ENCODE measurements at places on chromosomes 12 and 14.

DNA sequence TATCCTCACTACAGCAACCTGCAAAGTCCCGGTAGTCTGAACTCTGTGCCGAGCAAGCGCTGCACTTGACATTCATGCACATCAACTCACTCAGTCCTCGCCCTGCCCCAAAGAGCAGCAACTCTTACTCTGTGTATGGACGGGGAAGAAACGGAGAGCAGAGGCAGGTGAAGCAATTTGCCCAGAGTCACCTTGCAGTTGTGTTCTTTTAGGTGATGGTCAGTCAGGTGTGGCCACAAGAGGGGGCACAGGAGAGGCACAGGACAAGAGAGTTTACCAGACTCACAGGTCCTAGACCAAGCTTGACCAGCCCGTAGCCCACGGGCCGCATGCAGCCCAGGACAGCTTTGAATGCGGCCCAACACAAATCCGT lies 39.1 kb downstream of the TSPAN11 start:
- no peak overlapping the region for H3K4me3 ChIP-seq
- H3K27ac ChIP-seq = no peak overlapping the region
- H3K36me3 ChIP-seq = no peaks in the 10 kb centered on the region
- H3K4me1 ChIP-seq = no peaks in the 10 kb centered on the region

- H3K4me3 ChIP-seq = no peak overlapping the region
- no peaks in the 10 kb centered on the region for H3K36me3 ChIP-seq
- peaks cover 7% of the 10 kb centered on the region for H3K27me3 ChIP-seq
- DNase-seq = no peak
- no peak overlapping the region for H3K27ac ChIP-seq
- no peaks in the 10 kb centered on the region for H3K4me1 ChIP-seq
Observed at GRCh38 chr12:25458047-25458552, 95.0 kb downstream of the LMNTD1 start.

DNA sequence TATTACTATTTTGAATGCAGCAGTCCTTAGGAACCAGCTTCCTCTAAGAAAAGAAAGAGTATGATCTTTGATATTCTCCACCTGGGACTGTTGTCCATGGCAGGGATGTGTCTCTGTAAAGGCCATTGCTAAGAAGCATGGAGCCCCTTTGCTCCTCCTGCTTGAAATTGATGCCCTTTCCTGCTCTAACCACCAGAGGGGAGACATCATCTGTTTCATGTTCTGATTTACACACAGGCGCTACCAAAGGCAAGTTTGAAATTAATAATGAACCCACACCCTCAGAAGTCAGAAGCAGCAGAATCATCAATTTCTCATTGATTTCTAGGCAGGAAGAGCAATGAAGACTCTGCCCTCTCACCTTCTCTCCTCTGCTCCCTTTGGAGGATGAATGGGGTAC lies 253.8 kb downstream of the RMST start:
- H3K27ac ChIP-seq = no peak overlapping the region
- no peak for DNase-seq
- no peaks in the 10 kb centered on the region for H3K27me3 ChIP-seq
- no peaks in the 10 kb centered on the region for H3K36me3 ChIP-seq
- no peak overlapping the region for H3K4me3 ChIP-seq

GRCh38 chr12:6788972-6789924 lies at the start of gene CD4:
TSS of gene CD4 (plus strand) at chr12:6789528. CDS start at chr12:6800139, 10,611 bp downstream.
- H3K4me3 ChIP-seq = no peak within 1 kb of the TSS
- no peak for DNase-seq
- H3K27me3 ChIP-seq = peaks cover 11% of the 10 kb centered on the region
- peaks cover 39% of the 10 kb centered on the region for H3K4me1 ChIP-seq
- H3K36me3 ChIP-seq = no peaks in the 10 kb centered on the region
- H3K27ac ChIP-seq = peak within 1 kb of the TSS; percentile 63

DNA sequence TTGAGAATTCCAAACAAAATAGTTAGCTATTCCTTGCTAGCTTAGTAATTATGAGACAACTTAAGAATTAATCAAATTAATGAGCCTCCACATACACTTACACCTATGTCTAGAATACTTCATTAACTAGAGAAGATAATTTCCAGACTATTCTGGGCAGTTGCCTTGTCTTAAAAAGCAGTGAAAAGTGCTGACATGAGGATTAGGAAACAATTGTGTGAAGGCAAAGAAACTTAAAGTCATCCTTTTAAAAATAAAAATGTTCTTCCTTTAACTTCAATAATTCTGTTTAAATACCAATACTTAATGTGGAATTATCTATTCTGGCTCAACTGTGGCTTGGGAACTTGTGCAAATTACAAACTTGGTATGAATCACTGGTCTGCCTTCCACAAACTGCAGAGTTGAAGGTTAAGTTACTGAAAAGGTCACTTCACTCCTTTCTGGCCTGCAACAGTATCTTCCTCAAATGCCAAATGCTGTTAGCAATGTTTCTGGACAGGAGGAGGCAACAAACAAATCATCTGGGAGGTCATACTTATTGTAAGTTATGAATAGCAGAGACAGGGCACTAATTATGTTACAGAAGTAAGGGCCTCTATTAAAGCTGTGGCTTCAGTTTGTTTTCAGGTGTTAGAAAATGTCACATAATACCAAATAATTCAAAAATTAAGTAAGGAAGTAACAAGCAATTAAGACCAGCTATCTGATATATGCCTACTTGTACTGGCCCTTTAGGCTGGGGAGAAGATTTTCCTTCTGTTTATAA lies 19.2 kb downstream of the PPTC7 start:
- peaks cover 36% of the 10 kb centered on the region for H3K4me1 ChIP-seq
- no peak overlapping the region for H3K4me3 ChIP-seq
- H3K36me3 ChIP-seq = peaks cover 12% of the 10 kb centered on the region
- no peak for DNase-seq

DNA sequence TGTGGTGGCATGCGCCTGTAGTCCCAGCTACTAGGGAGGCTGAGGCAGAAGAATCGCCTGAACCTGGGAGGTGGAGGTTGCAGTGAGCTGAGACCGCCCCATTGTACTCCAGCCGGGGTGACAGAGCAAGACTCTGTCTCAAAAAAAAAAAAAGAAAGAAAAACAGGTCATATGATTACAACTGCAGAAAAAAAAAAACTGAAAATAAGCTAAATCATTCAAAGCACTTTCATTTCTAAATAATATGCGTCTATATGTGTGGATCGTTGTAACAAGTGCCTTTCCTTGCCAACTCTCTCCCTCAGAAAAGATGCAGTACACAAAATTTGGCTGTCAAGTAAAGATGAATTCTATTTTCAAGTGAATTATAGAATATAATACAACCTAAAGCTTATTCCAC lies 42.4 kb downstream of the ATXN2 start:
- H3K27ac ChIP-seq = no peak overlapping the region
- no peak overlapping the region for H3K4me3 ChIP-seq
- no peak for DNase-seq
- H3K27me3 ChIP-seq = no peaks in the 10 kb centered on the region
- no peaks in the 10 kb centered on the region for H3K4me1 ChIP-seq
- H3K36me3 ChIP-seq = peaks cover 28% of the 10 kb centered on the region

DNA sequence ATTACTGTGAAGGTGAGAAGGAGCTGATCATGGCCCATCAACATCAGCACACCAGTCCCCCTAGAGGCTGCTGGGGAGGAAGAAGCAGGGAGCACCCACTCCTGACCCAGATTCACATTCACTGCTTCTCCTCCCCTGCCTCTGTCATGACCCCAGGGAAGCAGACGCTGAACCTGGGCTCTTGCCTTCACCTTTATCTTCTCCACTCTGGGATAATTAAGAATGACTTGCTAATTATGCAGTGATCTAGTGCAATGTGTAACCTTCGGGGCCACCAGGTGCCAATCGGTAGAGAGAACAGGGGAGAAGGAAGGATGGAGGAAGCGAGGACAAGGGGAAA lies 44.4 kb upstream of the IQSEC3 start:
- peaks cover 5% of the 10 kb centered on the region for H3K36me3 ChIP-seq
- no peak overlapping the region for H3K4me3 ChIP-seq
- DNase-seq = no peak
- peaks cover 8% of the 10 kb centered on the region for H3K4me1 ChIP-seq

DNA sequence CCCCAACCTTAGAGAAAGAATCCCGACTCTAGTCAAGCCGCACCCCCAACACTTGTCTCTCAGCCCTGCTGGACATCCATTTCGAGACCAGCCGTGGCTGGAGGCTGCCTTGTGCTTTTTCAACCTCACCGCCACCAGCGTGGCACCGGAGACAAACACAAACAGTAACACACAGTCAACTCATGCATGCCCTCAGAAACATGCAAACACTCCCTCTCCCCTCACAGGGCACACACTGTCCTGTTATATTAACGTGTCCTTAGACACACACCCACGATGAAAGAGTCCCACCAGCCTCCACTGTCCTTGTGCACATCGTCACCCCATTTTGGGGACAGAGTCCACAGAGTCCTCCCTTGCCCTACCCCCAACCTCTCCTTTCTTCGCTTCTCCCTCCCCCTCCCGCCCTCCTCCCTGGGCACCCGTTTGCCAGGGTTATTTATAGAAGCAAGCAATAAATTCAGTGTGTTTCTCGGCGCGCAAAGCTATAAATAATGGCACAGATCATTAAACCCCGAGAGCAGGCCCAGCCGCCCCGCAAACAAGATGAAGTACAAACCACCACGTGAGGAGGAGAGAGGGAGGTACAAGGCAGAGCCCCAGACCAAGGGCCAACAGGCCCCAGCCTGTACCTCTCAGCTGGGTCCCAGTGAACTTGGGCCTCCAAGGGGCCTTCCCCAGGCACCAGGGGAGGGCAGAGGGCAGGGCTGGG lies 27.9 kb downstream of the SMUG1 start:
- DNase-seq = no peak
- H3K36me3 ChIP-seq = no peaks in the 10 kb centered on the region
- H3K4me1 ChIP-seq = no peaks in the 10 kb centered on the region
- H3K27me3 ChIP-seq = peaks cover 8% of the 10 kb centered on the region
- H3K4me3 ChIP-seq = no peak overlapping the region

- no peak overlapping the region for H3K27ac ChIP-seq
- peaks cover 21% of the 10 kb centered on the region for H3K4me1 ChIP-seq
- no peaks in the 10 kb centered on the region for H3K27me3 ChIP-seq
- no peak overlapping the region for H3K4me3 ChIP-seq
- H3K36me3 ChIP-seq = no peaks in the 10 kb centered on the region
Observed at GRCh38 chr12:96187956-96188355, 6.2 kb upstream of the ELK3 start.

DNA sequence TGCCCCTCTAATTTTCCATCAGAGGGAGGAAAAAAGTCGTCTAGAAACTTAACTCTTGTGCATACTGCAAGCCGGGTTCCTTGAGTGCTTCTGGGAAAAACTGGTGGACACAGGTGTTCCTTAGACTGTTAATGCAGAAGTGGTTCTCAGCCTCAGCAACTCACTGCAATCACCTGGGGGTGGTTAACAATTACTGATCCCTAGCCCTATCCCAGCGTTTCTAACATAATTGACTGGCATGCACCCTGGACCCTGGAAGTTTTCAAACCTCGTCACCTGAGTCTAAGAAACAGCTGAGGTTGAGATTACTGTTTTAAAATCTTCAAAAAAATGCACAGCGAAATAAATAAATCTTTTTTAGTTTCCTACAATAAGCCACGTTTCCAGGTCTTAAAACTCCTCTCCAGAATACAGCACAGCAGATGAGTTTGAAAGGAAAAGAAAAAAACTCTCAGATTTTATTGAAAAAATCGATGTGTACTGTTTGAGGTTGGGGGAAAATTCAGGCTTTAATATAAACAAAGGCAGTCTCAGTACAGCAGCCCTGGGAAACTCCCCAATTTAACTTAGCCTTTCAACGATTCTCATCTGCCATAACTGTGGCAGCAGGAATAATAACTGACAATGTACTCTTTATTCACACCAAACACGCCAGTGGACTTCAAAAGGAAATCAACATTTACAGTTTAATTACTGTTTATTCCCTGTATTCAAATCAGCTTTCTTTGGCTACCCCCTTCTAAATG lies 45.4 kb downstream of the PHLDA1 start:
- H3K27ac ChIP-seq = no peak overlapping the region
- peaks cover 21% of the 10 kb centered on the region for H3K4me1 ChIP-seq
- H3K27me3 ChIP-seq = peaks cover 3% of the 10 kb centered on the region
- peaks cover 8% of the 10 kb centered on the region for H3K36me3 ChIP-seq
- H3K4me3 ChIP-seq = no peak overlapping the region

GRCh38 chr12:113096675-113097461 lies 38.7 kb downstream of the RASAL1 start:
- peaks cover 6% of the 10 kb centered on the region for H3K27me3 ChIP-seq
- H3K36me3 ChIP-seq = no peaks in the 10 kb centered on the region

DNA sequence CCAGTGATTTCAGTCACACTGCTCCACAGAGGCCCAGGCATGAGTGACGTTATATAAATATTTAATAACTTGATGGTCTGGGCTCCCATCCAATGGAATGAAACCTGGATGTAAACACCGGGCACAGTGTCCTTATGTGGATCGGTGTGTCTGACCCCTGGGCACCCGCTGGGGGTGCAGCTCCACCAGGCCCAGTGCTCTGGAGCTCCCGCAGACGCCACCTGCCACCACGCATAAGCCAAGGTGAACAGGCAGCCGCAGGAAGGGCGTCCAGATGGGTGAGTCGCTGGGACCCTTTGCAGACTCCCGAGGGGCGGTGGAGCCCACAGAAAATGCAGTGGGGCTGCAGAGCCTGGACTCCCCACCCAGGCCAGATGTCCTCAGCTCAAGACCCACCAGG lies 121.6 kb downstream of the SCARB1 start:
- peaks cover 10% of the 10 kb centered on the region for H3K4me1 ChIP-seq
- no peak for DNase-seq
- H3K4me3 ChIP-seq = no peak overlapping the region
- no peaks in the 10 kb centered on the region for H3K36me3 ChIP-seq
- H3K27ac ChIP-seq = no peak overlapping the region

GRCh38 chr12:48104531-48104930 lies 1.3 kb downstream of the SENP1 start:
- peak overlapping the region; percentile 40 for H3K27ac ChIP-seq
- peaks cover 5% of the 10 kb centered on the region for H3K36me3 ChIP-seq

DNA sequence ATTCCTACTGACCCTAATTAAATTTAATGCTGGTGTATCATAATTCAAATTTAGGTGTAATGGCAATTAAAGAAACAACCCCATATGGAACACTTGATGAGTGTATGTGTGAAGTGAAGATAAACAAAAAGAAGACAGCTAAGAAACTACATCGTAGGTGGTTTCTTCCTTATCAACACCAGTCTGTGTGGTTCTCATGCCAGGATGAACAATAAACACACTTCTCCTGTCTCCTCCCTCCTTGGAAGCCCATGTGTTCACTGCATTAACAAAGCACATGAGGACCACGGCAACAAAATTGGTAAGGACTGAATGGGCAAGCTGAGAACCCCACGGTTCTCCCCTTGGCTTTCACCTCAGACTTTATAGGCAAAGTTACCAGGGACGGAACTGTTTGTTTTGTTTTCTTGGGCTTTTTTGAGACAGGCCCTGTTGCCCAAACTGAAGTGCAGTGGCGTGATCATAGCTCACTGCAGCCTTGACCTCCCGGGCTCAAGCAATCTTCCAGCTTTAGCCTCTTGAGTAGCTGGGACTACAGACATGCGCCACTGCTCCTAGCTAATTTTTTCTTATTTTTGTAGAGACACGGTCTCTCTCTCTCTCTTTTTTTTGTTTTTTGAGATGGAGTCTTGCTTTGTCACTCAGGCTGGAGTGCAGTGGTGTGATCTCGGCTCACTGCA lies 71.0 kb downstream of the TRAFD1 start:
- no peak overlapping the region for H3K4me3 ChIP-seq
- H3K36me3 ChIP-seq = peaks cover 16% of the 10 kb centered on the region
- DNase-seq = no peak
- H3K4me1 ChIP-seq = peaks cover 3% of the 10 kb centered on the region
- H3K27me3 ChIP-seq = no peaks in the 10 kb centered on the region
